Stimulated activated CD4-positive, alpha-beta T cell treated with anti-CD3 and anti-CD28 coated beads, Interleukin-15, amount 100 ng/mL, for 48 hours (primary cell): ENCODE measurements at places on chromosomes 1 and 21.

- DNase-seq: no peak
These were observed 26.0 kb downstream of the RNASEL start for GRCh38 chr1:182563095-182563494.

GRCh38 chr1:157117527-157118057 lies 18.0 kb upstream of the ETV3L start:
- DNase-seq: no peak

- no peak for DNase-seq
These were observed 112.3 kb upstream of the TRABD2B start for GRCh38 chr1:48109390-48110013.

- DNase-seq: no peak
These were observed 150.9 kb downstream of the NTMT2 start for GRCh38 chr1:170296642-170297041.

DNA sequence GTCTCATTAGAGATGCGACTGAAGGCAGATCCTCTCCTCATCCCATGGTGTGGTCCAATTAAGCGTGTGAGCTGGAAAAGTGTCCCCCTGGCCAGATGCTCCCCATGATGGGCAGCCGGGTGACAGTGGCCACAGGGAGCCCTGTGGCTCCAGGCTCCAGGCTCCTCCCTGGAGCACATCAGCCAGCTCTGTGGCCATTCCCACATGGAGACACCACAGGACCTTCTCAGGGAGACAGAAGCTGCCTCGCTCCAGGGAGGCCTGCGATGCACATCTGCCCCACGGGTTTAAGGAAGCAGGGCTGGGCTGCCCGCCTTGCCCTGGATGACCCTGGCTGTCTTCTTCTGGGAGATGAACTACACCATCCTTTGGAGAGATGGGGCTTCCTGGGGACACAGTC lies 99.9 kb upstream of the TLR5 start:
- DNase-seq: no peak

DNA sequence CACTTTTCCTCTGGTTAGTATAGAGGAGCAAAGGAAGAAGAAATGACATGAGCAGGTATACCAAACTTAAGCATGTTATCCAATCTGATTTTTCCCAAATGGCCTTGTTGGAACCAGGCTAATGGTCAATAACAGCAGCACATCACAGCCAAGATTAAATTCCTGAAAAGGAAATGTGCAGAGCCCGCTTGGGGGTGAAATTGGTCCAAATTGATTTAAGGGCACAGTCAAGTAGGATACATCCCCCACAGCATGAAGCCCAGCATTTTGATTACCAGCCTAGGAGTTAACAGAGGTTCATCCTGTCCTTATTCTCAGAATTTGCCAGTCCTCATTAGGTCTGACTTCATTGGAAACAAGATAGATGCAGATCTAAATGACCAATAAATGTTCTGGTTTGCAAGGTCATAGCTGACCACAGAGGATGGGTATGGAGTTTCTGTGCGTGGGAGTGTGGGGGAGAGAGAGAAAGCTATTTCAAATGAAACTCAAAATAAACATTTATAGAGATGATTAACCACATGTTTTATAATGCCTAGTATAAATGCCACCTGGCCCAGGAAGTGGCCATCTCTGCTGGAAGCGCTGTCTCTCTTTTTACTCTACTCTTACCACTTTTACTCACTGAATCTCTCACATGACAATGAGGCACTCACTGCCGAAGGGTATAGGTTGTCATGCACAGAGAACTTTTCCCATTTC lies 38.7 kb downstream of the RGS5 start:
- no peak for DNase-seq

GRCh38 chr1:27891196-27891889 lies 19.0 kb downstream of the THEMIS2 start:
- no peak for DNase-seq

DNA sequence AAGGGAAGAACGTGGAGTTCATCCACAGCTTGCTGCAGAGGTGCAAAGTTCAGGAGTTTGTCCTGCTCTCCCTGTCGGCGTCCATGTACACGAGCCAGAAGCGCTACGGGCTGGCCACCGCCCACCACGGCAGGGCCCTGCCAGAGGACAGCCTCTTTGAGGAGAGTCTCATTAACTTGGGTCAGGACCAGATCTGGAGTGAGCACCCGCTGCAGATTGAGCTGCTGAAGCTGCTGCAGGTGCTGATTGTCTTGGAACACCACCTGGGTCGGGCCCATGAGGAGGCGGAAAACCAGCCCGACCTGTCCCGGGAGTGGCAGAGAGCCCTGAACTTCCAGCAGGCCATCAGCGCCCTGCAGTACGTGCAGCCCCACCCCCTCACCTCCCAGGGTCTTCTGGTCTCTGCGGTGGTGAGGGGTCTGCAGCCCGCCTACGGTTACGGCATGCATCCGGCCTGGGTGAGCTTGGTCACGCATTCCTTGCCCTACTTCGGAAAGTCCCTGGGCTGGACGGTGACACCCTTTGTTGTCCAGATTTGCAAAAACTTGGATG lies 73.8 kb upstream of the MORC3 start:
- no peak for DNase-seq

DNA sequence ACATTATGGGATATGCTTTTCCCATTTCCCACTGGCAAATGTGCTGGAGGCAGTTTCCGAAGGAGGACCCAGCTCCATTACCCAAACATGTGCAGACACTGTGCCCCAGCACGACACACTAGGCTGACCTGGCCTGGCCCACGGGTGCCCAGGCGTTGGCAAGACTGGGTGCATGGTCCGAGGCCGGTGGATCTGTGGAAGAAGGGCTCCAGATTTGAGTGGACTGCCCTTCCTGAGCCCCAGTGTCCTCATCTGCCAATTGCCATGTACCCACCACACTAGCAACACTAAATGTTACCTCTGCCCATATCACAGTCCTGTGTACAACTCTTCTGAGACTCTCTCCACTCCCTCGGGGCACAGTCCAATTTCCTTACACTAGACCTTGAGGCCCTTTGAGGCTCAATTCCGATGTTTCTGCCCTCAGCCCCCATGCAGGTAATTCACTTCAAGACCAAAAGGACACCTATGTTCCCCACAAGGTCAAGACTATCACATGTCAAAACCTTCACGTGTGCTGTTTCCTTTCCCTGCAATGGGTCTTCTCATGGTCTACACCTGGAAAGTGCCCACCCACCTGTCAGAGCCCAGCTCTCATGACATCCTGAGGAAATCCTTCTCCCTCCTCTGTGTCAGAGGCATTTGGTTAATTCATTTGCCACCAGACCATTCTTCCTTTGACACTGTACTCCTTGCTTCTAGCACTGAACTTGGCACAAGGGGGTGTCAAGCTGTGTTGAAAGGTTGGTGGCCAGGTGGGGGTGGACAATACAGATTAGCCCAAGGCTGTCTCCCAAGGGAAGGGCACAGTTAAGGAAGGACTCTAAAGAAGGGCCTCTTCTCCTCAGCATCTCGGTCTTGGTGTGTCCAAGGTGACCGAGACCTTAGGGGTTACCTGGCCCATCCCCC lies 124.9 kb downstream of the DMRTB1 start:
- no peak for DNase-seq

- no peak for DNase-seq
These were observed 30.9 kb upstream of the UBE2U start for GRCh38 chr1:64172458-64172983.

DNA sequence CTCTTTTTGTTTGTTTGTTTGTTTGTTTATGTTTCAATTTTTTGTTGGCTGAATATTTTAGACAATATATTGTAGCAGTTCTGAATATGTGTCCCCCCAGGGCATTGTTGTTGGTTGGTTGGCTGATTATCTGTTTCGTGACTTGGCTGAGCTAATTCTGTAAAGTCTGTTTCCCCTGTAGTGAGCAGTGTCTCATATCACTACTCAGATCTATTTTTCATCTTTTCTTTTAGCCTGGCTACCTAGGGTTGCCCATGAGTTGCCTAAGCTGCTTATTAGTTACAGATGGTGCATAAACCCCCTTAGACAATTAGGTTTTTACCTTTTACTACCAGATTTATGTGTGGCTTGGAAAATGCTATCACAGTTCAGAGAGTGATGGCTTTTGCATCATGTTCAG lies 32.3 kb downstream of the CFAP57 start:
- DNase-seq: no peak

- no peak for DNase-seq
These were observed 616 bp downstream of the TAF12 start for GRCh38 chr1:28642056-28642846.

GRCh38 chr1:248858096-248858890 lies 592 bp downstream of the ZNF692 start:
- DNase-seq: no peak

DNA sequence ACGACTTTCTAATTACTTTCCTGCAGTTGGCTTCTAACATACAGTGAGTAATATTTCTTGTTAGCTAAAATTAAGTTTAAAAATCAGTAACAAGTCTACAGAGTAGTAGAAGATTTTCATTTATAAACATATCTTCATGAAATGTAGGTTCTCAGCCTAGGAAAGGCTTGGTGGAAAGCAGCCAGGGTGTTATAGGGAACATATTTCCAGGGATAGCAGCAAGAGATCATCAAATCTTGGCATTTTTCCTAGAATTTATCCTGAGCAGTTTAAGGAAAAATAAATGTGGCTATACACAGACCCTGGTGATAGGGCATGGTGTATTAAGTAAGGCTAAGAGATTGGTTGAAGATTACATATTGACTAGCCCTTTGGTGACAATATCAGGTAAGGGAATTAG lies 203.5 kb upstream of the NEGR1 start:
- DNase-seq: no peak

DNA sequence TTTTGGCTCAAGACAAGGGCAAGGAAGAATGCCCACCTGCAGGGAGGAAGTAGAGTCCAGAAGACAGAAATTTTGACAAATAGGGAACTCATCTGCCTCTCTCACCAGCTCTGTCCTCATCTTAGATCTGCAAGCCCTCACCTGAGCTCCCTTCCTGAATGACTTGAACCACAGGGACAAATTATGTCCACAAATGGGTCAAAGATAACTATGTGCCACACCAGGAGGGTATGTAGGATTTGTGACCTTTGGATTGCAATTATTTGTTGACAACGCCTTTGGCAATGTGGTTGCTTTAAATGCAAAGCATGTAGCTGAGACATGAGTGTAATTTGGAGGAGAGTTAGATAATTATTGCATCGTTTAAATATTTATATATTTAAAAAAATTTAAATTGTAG lies 79.5 kb downstream of the GRIK1 start:
- no peak for DNase-seq

GRCh38 chr1:21755067-21755466 lies 27.9 kb downstream of the USP48 start:
- DNase-seq: no peak
